ENCODE measurements at places on chromosomes 3 and 15.

DNA sequence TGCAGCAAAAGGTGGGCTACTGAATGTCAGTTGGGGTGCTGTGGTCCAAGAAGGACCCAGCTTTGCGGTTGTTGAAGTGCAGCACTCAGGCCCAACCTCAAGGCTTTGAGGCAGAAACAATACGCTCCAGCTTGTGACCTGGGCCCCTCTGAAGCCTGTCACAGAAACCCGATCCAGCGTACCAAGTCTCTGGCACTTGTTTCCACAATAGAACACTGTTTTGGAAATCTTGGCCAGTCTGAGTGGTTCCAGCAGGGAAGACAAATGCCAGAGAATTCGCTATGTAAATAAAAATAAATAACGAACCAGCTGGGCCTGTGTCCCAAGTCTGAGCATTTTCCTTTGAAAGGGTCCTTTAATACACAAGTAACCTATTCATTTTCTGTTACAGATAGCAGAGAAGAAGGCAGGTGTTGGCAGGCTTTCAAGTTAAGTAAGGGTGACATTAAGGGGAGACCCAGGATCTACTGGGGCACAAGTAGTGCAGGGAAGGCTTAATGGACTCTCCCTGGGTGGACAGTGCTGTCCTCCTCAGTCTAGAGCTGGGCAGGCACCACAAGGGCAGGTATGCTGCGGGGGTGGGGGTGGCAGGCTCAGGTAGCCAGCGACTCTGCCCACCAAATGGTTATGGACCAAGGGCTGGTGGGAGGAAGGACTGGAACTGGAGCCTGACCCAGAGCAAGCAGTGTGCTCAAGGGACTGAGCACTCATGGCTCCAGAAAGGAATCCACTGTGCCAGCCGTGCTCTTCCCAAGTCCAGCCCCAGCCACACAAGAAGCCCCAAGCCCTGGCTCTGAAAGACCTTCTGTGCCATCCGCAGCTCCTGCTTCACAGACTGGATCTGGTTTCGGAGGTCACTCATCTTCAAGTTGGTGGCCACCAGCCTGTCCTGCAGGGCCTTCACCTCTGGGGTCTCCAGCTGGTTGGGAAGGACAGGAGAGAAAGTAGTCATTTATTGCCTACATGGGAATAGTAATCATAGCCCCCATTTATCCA lies 26.3 kb downstream of the CCDC13 start:
- no peak for DNase-seq

DNA sequence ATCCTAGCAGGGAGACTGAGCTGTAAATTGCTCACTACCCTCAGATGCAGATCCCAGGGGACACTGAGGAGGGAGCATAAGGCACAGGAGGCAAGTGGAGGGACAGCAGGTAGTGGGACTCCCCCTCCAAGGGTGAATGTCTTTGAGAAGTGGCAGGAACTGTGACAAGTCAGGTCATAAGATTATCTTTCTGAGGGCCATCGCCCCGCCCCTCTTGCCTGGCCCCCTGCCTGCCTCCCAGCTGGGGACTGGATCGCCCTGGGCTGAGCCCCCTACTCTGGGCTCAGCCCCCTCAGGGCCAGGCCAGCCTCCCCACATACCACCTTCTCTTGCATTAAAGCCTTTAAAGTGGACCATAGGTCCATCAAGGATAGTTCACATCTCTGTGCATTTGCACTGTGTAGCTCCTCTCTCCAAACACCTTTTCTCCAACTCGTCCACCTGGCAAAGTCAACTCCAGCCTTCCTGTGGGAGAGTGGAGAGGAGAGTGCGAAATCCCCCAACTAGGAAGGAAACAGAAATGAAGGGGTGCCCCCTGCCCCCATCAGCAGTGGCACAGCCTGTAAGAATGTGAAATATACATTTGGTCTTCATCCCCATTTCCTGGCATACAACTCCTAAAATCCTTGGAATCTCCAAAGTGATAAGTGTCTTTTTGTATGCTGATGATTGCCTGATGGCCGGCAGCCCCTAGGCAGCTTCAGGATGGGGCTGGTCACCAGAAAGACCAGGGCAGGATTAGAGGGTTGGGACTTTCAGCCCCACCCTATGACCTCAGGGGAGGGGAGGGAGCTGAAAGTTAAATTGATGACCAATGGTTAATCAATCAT lies 14.7 kb downstream of the PIF1 start:
- no peak for DNase-seq

- no peak for DNase-seq
Measured at GRCh38 chr3:117278424-117279190, 569.0 kb downstream of the TUSC7 start.

DNA sequence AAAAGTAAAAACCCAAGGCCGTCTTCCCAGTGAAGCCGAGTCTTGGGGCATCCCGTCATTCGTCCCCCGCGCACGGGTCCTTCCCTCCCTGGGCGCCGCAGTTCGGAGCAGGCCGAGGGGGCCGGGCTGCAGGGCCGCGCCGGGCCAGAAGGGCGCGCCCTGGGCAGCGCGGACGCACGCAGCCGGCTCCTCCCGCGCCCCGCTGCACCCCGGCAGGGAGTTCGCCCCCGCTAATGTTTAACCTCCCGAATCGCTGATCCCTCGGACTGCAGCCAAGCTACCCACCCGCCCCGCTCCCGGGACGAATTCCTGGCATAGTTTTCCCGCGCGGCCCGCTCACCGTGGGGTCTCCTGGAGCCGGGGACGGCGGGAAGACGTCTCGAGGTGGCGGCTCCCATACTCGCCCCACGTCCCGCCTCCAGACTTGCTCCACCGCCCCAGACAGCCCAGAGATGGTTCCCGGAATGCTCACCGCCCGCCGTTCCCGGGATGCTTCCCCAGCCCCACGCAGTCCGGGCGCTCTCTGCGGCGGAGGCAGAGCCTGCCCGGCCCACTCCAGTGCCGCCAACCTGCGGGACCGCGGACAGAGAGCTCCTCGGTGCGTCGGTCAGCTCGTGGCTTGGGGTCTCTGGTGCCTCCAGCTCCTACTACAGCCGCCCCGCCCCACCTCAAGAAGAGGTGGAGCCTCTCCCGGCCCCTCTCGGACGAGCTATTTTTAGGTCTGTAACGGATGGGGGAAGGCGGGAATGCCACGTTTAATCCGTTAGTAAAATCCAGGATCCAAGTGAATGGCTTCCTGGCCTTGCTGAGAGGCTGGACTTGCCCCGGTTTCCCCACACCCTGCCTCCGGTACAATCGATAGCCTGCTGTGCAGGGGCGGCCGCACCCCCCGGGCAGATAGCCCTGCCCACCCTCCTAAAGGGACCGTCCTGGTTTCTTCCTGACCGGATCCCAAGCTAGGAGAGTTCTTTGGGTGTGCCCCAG lies at the start of gene DZIP1L:
Gene DZIP1L, minus strand, starts transcription at position 621 of the 984 bp plus-strand sequence. CDS start 11,637 bp downstream, outside the sequence.
- peak; percentile 46 for DNase-seq

- no peak for DNase-seq
Measured at GRCh38 chr15:73724212-73724611, 28.9 kb downstream of the INSYN1 start.

- DNase-seq: peak; percentile 81
Measured at GRCh38 chr15:73941871-73942635, 15.8 kb downstream of the LOXL1 start.

Measured in RPMI8226 (cell line).